Smooth muscle cell of trachea (primary cell): ENCODE measurements at places on chromosomes 1 and 21. TPM values are rescaled to one million over a fixed set of nuclear protein-coding genes. Genes with fewer than 3 reads are reported as not detected.

The CSF1 gene
- 64.7 and 88.5 TPM in 2 replicates for total RNA-seq

The C1orf94 gene
- total RNA-seq: not detected in 2 replicates

The SH3BGR gene
- 2.2 and 2.8 TPM in 2 replicates for total RNA-seq

The MARK1 gene
- 0.17 and 0.29 TPM in 2 replicates for total RNA-seq

The LCE3E gene
- not detected in 2 replicates for total RNA-seq

The RUNX3 gene
- 0.17 TPM in 1 of 2 replicates, not detected in the other for total RNA-seq

The C8B gene
- not detected in 2 replicates for total RNA-seq

The CD1D gene
- 0.50 TPM in 1 of 2 replicates, not detected in the other for total RNA-seq

The RIPK4 gene
- total RNA-seq: 0.15 TPM in 1 of 2 replicates, not detected in the other

The ATF3 gene
- 5.8 and 12.6 TPM in 2 replicates for total RNA-seq

The LIPI gene
- total RNA-seq: not detected in 2 replicates

The RCC1 gene
- 32.4 and 55.4 TPM in 2 replicates for total RNA-seq

The LRRC7 gene
- total RNA-seq: under 0.01 TPM in 1 of 2 replicates, not detected in the other

The FCMR gene
- 0.29 TPM in 1 of 2 replicates, not detected in the other for total RNA-seq

The RPE65 gene
- total RNA-seq: not detected in 2 replicates

The FNDC5 gene
- 0.87 and 3.6 TPM in 2 replicates for total RNA-seq

The OR2T3 gene
- not detected in 2 replicates for total RNA-seq

The SPRR5 gene
- not detected in 2 replicates for total RNA-seq

The TDRD5 gene
- not detected in 2 replicates for total RNA-seq

The CDK18 gene
- 1.3 TPM in 1 of 2 replicates, not detected in the other for total RNA-seq

The FCAMR gene
- total RNA-seq: not detected in 2 replicates

The SRM gene
- total RNA-seq: 29.9 and 31.6 TPM in 2 replicates

The MYOM3 gene
- total RNA-seq: not detected in 2 replicates

The CBR3 gene
- total RNA-seq: 26.3 and 26.5 TPM in 2 replicates

The IVL gene
- total RNA-seq: not detected in 2 replicates

The GPR137B gene
- total RNA-seq: 7.4 and 17.9 TPM in 2 replicates

The S100B gene
- 0.29 TPM in 1 of 2 replicates, not detected in the other for total RNA-seq

The CFHR5 gene
- not detected in 2 replicates for total RNA-seq

The MPL gene
- total RNA-seq: not detected in 2 replicates

The HMCN1 gene
- 7.4 and 10.9 TPM in 2 replicates for total RNA-seq

The SPRR2D gene
- not detected in 2 replicates for total RNA-seq

The GNAT2 gene
- total RNA-seq: 0.17 and 0.29 TPM in 2 replicates

The PRMT2 gene
- total RNA-seq: 182 and 196 TPM in 2 replicates

The FAM110D gene
- total RNA-seq: not detected in 2 replicates

The GBP1 gene
- 25.5 and 38.5 TPM in 2 replicates for total RNA-seq

The INKA2 gene
- total RNA-seq: 0.29 and 2.6 TPM in 2 replicates
